ENCODE measurements at places on chromosomes 7 and 10.

GRCh38 chr7:157205438-157205837, 66.7 kb downstream of the UBE3C start:
- DNase-seq, result no peak

GRCh38 chr7:108015740-108016139, 12.8 kb upstream of the LAMB1 start:
- no peak for DNase-seq

GRCh38 chr10:32957341-32958084, 517 bp downstream of the ITGB1 start:
- DNase-seq, result no peak

- DNase-seq, result no peak
Observed at GRCh38 chr7:33649476-33650441, 255.6 kb upstream of the BMPER start.

- no peak for DNase-seq
Observed at GRCh38 chr10:131695496-131696165, 205.2 kb upstream of the PPP2R2D start.

DNA sequence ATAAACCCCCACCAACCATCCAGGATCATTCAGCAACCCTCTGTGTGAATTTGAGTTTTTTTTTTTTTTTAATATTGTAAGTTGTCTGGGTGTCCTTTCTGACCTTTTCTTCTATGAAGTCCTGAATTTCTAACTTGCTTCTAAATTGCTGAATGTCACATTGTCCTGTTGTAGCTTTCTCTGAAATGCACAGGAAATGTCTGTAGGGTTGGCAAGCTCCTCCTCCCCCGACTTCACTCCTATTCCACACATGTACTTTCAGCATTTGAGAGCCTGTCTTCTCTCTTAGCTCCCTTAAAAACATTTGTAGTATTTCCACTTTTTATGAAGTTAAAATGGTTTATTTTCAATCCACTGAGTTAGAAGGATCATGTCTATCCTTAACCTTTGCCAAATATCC, 3.3 kb upstream of the CNNM2 start:
- no peak for DNase-seq

GRCh38 chr7:39855325-39855674, 94.8 kb upstream of the CDK13 start:
- DNase-seq, result no peak

- no peak for DNase-seq
Observed at GRCh38 chr7:107322015-107322414, 147.8 kb upstream of the GPR22 start.

- DNase-seq, result no peak
Observed at GRCh38 chr10:125294109-125294508, 133.7 kb upstream of the CTBP2 start.

- DNase-seq, result no peak
Observed at GRCh38 chr7:101943889-101944600, 126.6 kb downstream of the CUX1 start.

All from GM19239 (cell line).